ENCODE measurements at places on chromosomes 4 and X. TPM values are rescaled to one million over a fixed set of nuclear protein-coding genes. Genes with fewer than 3 reads are reported as not detected.

The PCDH18 gene
- 1.6 TPM for total RNA-seq

The SYTL4 gene
- 1.3 TPM for total RNA-seq

The BEX5 gene
- total RNA-seq: 1.4 TPM

The TMEM31 gene
- not detected for total RNA-seq

The ZNF141 gene
- 9.1 TPM for total RNA-seq

The REPS2 gene
- total RNA-seq: 0.56 TPM

The MAGEB17 gene
- not detected for total RNA-seq

The MAGEC1 gene
- 0.15 TPM for total RNA-seq

The SUPT20HL2 gene
- total RNA-seq: not detected

The HDAC6 gene
- total RNA-seq: 53.5 TPM

The MAD2L1 gene
- 46.7 TPM for total RNA-seq

The HS3ST1 gene
- total RNA-seq: 8.9 TPM

The PAGE2B gene
- total RNA-seq: not detected

The NLGN4X gene
- total RNA-seq: 24.3 TPM
